Transverse colon (tissue), 4 donors: ENCODE measurements at places on chromosomes 16 and 17.
A peak's percentile ranks its signal among the peaks of the same experiment; 100 is the strongest.

- no peak for DNase-seq
These were observed 3.4 kb downstream of the SOX8 start for GRCh38 chr16:984736-985636.

- no peak for DNase-seq
These were observed 177.8 kb downstream of the CCDC182 start for GRCh38 chr17:57567251-57567650.

GRCh38 chr16:70551788-70552187 lies 28.2 kb downstream of the SF3B3 start:
- DNase-seq: no peak

- no peak for DNase-seq
These were observed 7.4 kb downstream of the GNAO1 start for GRCh38 chr16:56198755-56199114.

GRCh38 chr17:77440560-77440981 lies 299.8 kb downstream of the SEC14L1 start:
- peak; percentile 29 for DNase-seq

- no peak for DNase-seq
These were observed 3.1 kb upstream of the WFIKKN1 start for GRCh38 chr16:627454-628239.

GRCh38 chr16:73046849-73047214 lies 1.1 kb downstream of the ZFHX3 start:
- DNase-seq: no peak
